Activated naive CD4-positive, alpha-beta T cell treated with anti-CD3 and anti-CD28 coated beads, Interleukin-2, amount 50 U/mL, for 72 hours (primary cell): ENCODE measurements at places on chromosomes 7 and 10.

DNA sequence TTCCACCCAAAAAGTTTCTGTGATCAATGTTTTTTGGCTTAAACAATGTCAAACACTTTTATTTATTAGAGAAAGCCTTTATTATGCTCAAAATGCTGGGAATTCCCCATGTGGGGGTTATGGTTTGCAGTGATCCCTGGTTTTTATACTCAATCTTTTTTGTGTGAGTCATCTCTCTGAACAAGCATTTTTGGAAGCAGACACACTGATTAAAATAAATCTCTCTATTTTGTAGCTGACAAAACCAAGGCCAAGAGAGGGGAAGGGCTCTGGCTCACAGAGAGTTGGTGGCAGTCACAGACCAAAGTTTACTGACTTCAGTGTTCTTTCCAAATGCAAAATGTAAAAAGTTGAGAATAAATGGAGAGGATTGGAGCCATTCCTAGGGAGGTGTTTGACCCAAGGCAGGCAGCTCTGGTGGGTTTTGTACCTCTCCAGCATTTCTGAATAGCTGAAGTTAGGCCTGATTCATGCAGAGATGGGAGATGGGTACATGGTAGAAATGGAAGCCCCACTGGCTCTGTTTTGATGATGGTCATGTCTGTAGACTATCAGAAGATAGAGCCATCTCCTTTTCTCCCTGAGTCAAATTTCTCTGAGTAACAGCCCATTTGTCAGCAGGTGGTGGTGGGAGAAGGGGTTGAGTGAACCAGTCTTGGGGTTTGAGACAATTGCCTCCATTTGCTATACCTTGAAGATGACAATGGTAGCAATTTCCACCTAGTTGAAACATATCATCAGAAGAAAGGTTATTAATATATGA is 45.4 kb upstream of the NAMPT start:
- no peak for DNase-seq

GRCh38 chr7:1219498-1219897 is 13.2 kb upstream of the UNCX start:
- no peak for DNase-seq

GRCh38 chr10:3264161-3264761 is 91.7 kb upstream of the PITRM1 start:
- no peak for DNase-seq

- no peak for DNase-seq
Observed at GRCh38 chr10:70435241-70436085, 6.0 kb downstream of the NODAL start.

GRCh38 chr10:100986623-100986951 is 710 bp downstream of the MRPL43 start:
- DNase-seq = no peak

- DNase-seq = no peak
Observed at GRCh38 chr7:5500777-5501350, 77.2 kb upstream of the TNRC18 start.

GRCh38 chr10:48517911-48518811 is 86.7 kb downstream of the ARHGAP22 start:
- DNase-seq = no peak
